NB4 (cell line): ENCODE measurements at places on chromosomes 7 and 10.

- DNase-seq, result peak; percentile 63
Observed at GRCh38 chr7:19665399-19666008, 43.3 kb downstream of the POLR1F start.

- no peak for DNase-seq
Observed at GRCh38 chr7:139942636-139943035, 113.6 kb downstream of the TBXAS1 start.

DNA sequence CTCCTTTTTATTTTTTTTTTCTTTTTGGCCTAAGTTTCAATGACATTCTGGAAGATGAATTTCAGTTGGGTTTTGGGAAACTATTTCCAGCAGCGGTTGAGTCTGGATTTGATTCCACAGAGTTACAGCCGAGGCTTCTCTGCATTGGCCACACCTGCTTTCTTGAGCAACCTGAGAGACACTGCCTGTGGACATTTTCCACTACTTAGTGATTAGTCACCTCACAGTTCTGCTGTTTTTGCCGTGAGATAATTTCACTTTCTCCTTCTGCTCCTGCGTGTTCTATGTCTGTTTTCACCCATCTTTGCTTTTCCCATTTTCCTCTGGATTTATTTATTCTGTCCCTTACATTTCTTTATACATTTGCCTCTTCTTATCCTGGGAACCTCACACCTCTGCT, 243.0 kb downstream of the BICC1 start:
- DNase-seq, result no peak

DNA sequence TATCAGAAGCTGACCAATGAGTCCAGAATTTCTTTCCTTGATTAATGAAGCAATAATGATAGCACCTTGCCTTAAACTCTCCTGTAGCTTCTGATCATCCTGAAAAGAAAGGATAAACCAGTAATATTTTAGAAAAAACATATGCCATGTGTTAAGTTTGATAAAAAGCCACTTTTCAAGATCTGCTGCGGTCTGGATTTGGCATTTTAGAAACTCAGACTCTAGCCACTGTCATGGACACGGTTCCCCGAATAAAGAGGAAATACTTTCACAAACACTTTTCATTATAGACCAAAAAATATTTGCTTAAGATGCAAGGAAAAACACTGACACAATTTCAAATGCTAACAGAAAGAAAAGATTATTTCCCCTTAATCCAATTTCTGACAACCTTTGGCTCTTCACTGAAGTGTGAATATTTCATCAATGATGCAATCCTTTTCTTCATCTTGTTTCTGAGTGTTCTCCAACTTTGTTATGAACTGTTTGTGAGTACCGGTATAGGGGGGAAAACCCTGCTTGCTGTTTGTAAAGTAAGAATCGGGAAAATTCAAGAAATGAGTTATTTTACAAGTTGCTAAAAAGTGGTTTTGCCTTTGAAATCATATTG, 329.5 kb downstream of the CRPPA start:
- no peak for DNase-seq

DNA sequence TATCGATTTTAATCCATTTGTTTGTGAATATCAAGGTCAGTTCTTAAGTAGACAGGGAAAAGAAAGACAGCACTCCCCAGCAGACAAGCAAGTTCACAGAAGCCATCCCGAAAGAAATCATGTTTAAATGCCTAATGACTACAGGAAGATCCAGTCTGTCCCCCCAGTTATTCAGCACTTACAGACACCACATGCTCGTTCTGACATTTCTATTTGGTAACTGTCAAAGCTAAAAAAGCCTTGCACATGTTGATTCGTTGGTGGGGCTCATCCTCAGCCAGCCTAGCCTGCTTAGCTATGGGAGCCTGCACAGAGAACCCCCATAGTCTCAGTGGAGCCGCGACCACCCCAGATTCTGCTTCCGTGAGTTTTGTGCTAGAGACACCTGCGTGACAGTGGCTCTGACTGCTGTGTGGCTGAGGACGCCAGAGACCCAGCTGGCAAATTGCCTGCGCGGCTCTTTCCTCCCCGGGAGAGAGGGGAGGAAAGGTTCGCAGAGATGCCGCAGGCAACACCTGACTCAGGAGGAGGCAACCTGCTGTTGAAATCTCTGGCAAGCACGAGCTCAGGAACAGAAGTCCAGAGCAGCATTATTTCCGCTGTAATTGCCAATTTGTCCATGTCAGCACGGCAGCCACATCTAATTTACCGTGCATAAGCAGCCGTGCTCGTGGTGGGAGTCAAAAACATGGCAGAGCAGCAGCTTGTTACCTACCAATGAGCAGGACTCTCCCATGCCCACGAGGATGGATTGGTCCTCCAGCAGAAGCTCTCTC, 194.2 kb downstream of the GPAM start:
- no peak for DNase-seq
